ENCODE measurements at places on chromosomes 4 and X. TPM values are rescaled to one million over a fixed set of nuclear protein-coding genes. Genes with fewer than 3 reads are reported as not detected.

DNA sequence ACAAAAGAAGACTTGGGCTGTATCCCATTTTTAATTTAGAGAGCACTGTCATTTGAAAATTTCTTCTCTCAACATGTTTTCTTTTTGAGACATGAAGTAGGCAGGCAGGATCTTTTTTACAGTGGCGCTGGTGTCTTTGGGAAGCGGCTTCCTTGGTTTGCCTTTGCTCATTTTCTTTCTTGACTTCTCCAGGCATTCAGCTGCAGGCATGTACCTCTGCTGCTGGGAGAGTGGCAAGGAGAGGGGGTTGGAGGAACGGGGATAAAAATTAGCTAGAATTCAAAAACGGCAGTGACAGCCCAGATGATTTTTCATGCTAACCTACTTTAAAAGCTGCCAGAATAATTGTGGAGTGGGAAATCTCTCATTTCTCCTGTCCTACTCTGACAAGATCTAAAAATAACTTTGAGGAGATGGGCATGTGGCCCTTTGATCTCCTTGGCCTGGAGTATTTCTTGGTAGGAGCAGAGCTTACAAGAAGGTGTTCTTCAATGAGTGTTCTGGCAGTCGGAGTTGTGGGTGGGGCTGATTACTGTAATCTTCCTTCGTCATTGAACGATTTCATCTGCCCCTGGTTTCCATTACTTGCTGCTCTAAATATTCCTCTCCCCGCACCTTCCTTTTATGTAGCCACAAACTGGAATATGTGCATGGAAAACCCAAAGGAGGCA, 54.8 kb downstream of the TBL1X start:
- no peaks in the 10 kb centered on the region for H3K27me3 ChIP-seq
- no peak for DNase-seq
- peaks cover 13% of the 10 kb centered on the region for H3K4me1 ChIP-seq
- H3K27ac ChIP-seq = no peak overlapping the region

The INTU gene
- not detected for polyA plus RNA-seq

DNA sequence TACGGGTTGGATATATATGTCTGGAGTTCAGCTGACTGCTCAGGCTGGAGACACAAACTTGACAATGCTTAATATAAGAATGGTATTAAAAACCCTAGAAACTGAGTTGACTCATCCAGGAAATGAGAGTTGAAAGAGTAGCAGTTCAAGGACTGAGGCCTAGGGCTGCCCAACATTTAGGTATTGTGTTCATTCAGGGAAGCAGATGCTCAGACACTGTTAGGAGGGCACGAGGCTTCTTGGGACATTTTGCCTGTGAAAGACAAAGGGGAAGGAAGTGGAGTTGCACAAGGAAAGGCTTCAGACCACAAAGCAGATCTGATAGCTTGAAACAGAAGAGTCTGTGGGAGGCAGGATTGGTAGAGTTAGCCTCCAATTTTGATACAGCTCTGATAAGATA, 52.0 kb upstream of the HS3ST1 start:
- no peak overlapping the region for H3K27ac ChIP-seq
- H3K27me3 ChIP-seq = no peaks in the 10 kb centered on the region
- no peaks in the 10 kb centered on the region for H3K36me3 ChIP-seq
- no peak overlapping the region for H3K4me3 ChIP-seq
- peaks cover 9% of the 10 kb centered on the region for H3K4me1 ChIP-seq

DNA sequence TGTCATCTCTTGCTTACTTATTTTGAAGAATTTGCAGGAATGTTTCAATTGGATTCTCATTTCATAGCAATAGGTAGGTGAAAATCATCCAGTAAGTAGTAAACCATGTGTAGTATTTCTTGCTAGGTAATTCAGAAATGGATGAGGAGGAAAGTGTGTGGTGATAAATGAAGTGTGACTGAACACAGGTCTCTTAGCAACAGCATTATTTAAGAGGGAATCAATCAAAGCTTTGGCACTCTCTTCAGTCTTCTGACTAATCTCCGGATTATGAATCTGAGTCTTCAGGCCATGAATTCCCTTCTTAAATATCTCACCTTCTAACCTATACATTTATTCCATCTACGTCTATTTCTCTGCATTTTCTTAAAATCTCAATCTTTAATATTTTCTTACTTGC, 55.8 kb upstream of the ARHGAP24 start:
- H3K4me3 ChIP-seq = no peak overlapping the region
- no peaks in the 10 kb centered on the region for H3K27me3 ChIP-seq
- no peak overlapping the region for H3K27ac ChIP-seq
- no peaks in the 10 kb centered on the region for H3K36me3 ChIP-seq
- H3K4me1 ChIP-seq = no peaks in the 10 kb centered on the region

GRCh38 chr4:102678695-102679335, 82.0 kb downstream of the MANBA start:
- no peak overlapping the region for H3K4me3 ChIP-seq
- no peaks in the 10 kb centered on the region for H3K4me1 ChIP-seq
- no peaks in the 10 kb centered on the region for H3K27me3 ChIP-seq

DNA sequence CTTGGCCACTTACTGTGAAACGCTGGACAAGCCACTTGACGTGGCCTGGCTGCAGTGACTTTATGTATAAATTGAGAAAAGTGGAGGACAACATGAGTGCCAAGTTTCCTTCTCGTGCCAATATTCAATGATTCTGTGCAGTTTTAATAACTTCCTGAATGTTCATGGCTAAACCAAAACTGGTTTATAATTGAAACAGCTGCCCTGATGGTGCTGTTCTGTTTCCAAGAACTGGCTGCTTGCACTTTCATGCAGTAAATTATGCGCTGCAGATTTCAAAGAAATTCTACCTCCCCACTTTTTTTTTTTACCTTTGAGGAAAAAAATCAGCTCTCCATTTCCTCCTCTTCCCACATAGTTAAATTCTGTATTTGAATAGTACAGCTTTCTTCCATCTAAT, 205.2 kb upstream of the CASK start:
- H3K27me3 ChIP-seq = no peaks in the 10 kb centered on the region
- no peaks in the 10 kb centered on the region for H3K36me3 ChIP-seq
- no peak for DNase-seq
- H3K4me1 ChIP-seq = peaks cover 27% of the 10 kb centered on the region

- no peak for DNase-seq
- H3K4me1 ChIP-seq = no peaks in the 10 kb centered on the region
- peaks cover 20% of the 10 kb centered on the region for H3K36me3 ChIP-seq
- no peak overlapping the region for H3K27ac ChIP-seq
- H3K4me3 ChIP-seq = no peak overlapping the region
Observed at GRCh38 chr4:37847311-37847884, 20.9 kb downstream of the PGM2 start.

GRCh38 chrX:100600758-100601157, 16.0 kb downstream of the TNMD start:
- DNase-seq = no peak
- H3K36me3 ChIP-seq = no peaks in the 10 kb centered on the region
- no peak overlapping the region for H3K4me3 ChIP-seq

The SCML2 gene
- 0.58 TPM for polyA plus RNA-seq

The ARHGAP36 gene
- not detected for polyA plus RNA-seq
